Right forelimb (tissue), 1 donor: ENCODE measurements at places on chromosomes 7 and 10.

DNA sequence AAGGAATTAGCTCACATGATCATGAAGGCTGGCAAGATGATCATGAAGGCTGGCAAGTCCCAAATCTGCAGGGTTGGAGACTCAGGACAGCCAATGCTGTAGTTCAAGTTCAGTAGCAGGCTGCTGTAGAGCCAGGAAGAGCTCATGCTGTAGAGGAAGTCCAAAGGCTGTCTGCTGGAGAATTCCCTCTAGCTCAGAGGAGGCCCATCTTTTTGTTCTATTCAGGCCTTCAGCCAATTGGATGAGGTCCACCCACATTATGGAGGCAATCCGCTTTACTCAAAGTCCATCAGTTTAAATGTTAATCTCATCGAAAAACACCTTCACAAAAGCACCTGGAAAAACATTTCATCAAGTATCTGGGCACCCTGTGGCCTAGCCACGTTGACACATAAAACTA lies 24.8 kb upstream of the FAM171A1 start:
- DNase-seq: no peak

GRCh38 chr10:31623466-31623865 lies 304.4 kb downstream of the ZEB1 start:
- DNase-seq: no peak

- DNase-seq: no peak
These were observed 32.0 kb downstream of the CUL2 start for GRCh38 chr10:35058134-35058533.

GRCh38 chr7:52161483-52161882 lies 844.9 kb upstream of the COBL start:
- DNase-seq: no peak

GRCh38 chr7:20383351-20383750 lies 52.7 kb downstream of the ITGB8 start:
- DNase-seq: no peak

GRCh38 chr7:128737867-128738385 lies 1.2 kb upstream of the CALU start:
- DNase-seq: no peak

- no peak for DNase-seq
These were observed 2.9 kb downstream of the PKD2L1 start for GRCh38 chr10:100327007-100327717.

DNA sequence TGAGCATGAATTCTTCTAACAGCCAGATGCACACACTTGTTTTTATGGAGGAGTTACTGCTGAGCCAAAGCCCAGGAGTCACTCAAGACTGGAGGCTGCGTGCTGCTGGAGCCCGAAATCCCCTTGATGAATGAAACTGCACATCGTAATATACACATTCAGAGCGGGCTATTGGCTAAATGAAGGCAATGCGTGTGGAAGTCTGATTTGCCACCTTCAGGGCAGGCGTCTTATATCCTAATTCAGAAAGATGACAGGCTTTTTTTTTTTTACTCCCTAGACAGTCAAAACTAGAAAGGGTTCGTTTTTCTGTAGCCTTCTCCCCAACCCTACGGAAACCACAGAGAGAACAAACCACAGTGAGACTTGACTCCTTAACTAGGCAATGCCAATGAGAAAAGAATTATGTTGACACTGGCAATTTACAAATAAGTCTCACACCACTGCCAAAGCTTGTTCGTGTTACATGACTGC lies 227.2 kb upstream of the KLF14 start:
- no peak for DNase-seq

GRCh38 chr10:122465401-122466040 lies 4.2 kb downstream of the HTRA1 start:
- DNase-seq: no peak

- peak; percentile 30 for DNase-seq
These were observed 33.1 kb downstream of the NUB1 start for GRCh38 chr7:151374726-151375125.

- peak; percentile 30 for DNase-seq
These were observed 59.4 kb upstream of the CAMK2B start for GRCh38 chr7:44384586-44385433.

DNA sequence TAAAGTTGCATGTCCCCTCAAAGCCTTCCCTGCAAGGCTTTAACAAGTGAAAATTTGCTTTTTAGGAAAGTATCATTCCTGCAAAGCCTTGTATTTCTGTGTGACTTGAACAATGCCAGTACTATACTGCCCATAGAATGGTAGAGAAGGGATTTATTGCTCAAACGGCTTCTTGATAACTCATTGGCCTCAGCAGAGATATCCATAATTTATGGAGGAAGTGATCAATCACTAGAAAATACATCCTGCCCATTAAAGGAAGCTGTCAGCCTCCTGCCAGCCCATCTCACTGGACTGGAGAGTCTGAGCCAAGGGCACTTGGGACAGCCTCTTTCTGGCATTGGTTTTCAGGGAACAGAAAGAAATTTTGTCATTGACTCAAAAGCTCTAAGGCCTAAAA lies 152.6 kb downstream of the XPNPEP1 start:
- DNase-seq: no peak

DNA sequence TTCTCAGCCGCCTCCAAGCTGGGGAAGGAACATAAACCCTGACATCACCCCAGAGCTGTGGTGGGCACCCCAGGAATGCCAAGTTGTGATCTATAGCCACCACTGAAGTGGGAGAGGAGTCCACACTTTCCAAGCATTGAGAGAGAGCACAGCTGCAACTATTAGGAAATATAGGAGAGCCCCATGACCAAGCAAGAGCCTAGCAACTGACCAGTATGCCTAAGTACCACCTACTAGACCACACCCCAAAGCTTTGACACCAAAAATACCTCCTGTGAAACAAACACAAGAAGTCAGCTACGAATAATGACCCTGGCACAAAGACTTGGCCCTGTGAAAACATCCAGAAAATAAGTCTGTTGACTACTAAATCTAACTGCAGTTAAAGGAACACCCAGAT lies 804.1 kb upstream of the IGFBP3 start:
- DNase-seq: no peak

- DNase-seq: no peak
These were observed 28.3 kb downstream of the EBF3 start for GRCh38 chr10:129935867-129936152.

- DNase-seq: no peak
These were observed 41.9 kb upstream of the PRKAR2B start for GRCh38 chr7:107002529-107002998.

GRCh38 chr7:148911626-148912025 lies 27.5 kb upstream of the EZH2 start:
- no peak for DNase-seq

- no peak for DNase-seq
These were observed 43.6 kb upstream of the DPYSL4 start for GRCh38 chr10:132143162-132143561.

- peak; percentile 73 for DNase-seq
These were observed 819 bp downstream of the HYCC1 start for GRCh38 chr7:23012908-23013714.

GRCh38 chr7:146375170-146375569 lies 258.6 kb downstream of the CNTNAP2 start:
- DNase-seq: no peak

- no peak for DNase-seq
These were observed 24.6 kb downstream of the POM121L12 start for GRCh38 chr7:53060066-53060465.

- no peak for DNase-seq
These were observed 348.2 kb upstream of the C7orf33 start for GRCh38 chr7:148242294-148242821.

GRCh38 chr7:154451480-154452457 lies 399.6 kb downstream of the DPP6 start:
- no peak for DNase-seq

GRCh38 chr10:97494151-97494550 lies 4.1 kb downstream of the MMS19 start:
- no peak for DNase-seq

- DNase-seq: no peak
These were observed 189.9 kb downstream of the TFEC start for GRCh38 chr7:115840702-115841101.

GRCh38 chr7:130733931-130734814 lies at the start of gene KLF14:
Gene KLF14, minus strand, starts transcription at chr7:130734207. Its CDS starts 174 bp downstream, at chr7:130734033.
- DNase-seq: peak; percentile 82

- no peak for DNase-seq
These were observed 1.3 kb upstream of the NDST2 start for GRCh38 chr10:73812657-73813056.

DNA sequence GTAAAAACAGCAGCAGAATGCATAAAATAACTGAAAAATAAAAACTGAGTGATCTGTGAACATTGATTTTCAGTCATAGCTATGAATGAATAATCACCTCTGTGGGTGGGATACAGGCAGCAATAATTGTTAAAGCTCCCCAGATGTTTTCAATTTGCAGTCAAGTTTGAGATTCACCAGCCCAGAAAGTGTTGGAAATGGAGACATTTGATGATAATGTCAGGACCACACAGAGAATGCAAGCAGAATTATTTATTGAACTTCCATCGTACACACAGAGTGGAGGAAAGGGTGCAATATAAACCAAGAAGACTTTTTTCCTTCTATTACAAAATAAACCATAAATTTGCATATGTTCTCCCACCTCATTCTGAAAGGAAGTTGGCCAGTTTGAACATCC lies 601.7 kb downstream of the ANKRD7 start:
- no peak for DNase-seq

DNA sequence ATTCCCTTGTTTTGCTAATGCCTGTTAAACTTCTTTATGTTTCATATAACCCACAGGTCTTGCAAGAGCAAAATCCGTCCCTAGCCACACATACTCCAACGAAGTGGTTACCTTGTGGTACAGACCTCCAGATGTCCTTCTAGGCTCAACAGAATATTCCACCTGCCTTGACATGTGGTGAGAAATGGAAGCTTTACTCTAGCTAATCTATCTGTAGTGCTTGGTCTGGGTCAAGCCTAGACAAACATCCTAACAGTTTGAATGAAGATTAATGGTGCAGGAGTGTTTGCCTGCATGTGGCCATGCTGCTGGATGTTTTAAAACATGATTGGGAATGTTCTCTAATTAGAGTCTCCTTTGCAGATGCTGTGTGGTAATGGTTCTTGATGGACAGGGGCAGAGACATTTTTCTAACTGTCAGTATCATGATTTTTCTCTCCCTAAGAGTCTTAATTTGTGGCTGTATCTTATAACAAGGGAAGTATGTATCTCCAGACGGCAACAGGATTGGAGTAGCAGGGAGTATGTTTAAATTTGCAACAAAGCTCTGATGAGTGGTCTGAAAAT lies 308.5 kb upstream of the FZD1 start:
- DNase-seq: no peak

GRCh38 chr10:78066728-78067430 lies 33.2 kb downstream of the RPS24 start:
- DNase-seq: no peak

DNA sequence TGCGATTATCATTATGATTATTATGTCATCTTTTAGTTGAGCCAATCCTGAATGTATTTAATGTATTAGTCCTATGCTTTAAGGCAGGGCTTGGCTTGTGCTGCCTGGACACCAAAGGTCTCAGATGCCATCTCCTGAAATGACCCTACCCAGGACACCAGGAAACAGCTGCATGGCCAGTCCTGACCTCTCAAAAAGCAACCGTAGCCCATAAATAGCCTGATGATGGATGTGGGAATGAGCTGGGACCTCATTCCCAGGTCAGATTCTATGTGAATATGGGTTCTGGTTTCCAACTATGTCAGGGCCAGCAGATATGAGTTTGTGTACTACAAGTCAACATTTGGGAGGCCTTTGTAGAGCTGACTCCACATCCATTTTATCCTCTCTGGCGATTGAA lies 438.4 kb downstream of the NRG3 start:
- DNase-seq: no peak

GRCh38 chr10:14553448-14553847 lies 221.2 kb downstream of the FAM107B start:
- DNase-seq: no peak

DNA sequence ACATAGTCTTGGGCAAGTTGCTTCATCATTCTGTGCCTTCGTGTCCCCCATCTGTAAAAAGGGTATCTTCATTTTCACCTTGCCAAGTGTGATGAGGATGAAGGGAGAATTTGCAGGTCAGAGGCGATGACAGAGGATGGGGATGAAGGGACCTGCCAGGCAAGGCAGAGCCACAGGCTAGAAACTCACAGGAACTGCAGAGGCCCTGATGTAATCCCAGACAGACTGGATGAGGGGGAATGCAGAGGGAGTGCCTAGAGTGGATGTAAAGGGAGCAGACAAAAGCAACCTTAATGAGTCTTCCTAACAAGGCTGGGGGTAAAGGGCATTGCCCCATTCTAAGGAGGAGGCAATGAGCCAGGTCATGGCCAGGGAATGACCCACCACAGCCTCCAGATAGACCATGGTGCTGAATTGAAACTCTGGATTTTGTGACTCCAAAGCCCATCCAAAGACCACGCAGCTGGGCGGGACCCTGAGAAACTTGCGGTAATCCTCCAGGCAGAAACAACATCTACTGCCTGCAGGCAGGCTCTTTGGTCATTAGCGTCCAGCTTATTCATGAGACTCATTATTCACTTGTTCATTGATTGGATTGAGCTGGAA lies 1.9 kb downstream of the ANTXRL start:
- peak; percentile 7 for DNase-seq

DNA sequence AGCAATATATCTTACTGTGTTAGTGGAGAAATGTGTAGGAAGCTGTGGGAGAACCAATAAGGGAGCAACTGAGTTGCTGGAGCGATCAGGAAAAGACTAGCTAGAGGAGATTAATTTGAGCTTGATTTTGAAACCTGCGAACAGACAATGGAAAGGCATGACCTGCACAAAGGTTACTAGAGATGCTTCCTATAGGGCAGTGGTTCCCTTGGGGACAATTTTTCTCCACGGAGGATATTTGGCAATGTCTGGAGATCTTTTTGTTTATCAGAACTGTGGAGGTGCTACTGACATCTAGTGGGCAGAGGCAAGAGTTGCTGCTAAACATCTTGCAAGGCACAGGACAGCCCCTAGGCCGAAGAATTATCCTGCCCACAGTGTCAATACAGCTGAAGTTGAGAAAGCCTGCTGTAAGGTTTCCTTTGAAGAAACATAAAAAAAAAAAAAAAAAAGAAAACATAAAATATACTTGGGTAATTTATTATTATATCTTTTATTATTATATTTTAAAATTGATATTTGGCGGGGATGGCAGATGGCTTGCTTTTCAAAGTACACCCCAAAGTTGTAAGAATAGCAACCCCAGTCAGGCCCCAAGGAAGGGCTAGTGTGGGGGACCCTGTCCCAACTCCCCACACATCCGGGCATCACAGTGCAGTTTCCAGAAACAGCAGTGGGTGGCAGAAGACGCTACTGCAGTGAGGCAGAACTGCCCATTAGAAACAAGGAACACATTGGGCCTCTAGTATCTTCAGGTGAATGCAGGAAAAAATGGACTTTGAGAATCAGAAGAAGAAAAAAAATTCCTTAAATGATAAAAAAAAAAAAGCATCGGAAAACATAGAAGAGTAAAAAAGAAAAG lies 481.6 kb downstream of the SH2D4B start:
- DNase-seq: no peak

DNA sequence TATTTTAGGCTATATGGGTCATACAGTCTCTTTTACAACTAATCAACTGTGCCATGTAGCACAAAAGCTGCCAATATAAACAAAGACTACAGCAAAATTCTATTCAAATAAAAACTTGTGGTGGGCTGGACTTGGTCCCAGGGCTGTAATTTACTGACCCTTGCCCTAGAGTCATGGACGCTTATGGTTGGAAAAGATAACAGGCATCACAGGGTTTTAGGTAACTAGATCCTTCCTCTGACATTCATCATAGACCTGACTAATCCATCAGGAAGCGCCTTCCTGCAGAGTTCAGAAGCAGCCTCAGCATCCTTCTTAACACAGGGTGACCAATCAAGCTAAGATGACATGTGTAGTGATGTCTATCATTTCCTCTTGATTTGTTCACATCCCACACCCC lies 40.2 kb upstream of the GPAM start:
- DNase-seq: no peak

GRCh38 chr10:123996302-123996701 lies 97.1 kb downstream of the CHST15 start:
- DNase-seq: peak; percentile 43

- peak; percentile 3 for DNase-seq
These were observed 15.1 kb downstream of the ATP6V1F start for GRCh38 chr7:128877756-128878120.
